ENCODE measurements at places on chromosomes 2 and 18.

DNA sequence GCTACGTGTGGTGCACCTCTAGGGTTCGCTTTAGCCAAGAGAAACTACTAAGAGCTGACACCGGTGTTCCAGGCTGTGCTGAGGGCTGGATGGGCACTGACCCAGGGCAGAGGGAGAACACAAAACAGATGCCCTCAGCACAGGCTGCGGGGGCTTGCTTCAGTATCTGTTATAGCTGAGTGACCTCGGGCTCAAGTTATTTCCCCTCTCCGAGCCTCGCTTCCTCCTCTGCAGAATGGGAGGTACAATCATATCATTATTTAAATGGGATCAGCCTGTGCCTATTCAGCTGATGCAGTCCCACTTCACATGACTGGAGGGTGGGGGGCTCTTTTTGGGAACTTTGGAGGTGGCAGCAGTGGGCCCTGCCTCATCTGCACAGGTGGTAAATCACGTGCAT lies 156.1 kb upstream of the APCDD1 start:
- no peak for DNase-seq

DNA sequence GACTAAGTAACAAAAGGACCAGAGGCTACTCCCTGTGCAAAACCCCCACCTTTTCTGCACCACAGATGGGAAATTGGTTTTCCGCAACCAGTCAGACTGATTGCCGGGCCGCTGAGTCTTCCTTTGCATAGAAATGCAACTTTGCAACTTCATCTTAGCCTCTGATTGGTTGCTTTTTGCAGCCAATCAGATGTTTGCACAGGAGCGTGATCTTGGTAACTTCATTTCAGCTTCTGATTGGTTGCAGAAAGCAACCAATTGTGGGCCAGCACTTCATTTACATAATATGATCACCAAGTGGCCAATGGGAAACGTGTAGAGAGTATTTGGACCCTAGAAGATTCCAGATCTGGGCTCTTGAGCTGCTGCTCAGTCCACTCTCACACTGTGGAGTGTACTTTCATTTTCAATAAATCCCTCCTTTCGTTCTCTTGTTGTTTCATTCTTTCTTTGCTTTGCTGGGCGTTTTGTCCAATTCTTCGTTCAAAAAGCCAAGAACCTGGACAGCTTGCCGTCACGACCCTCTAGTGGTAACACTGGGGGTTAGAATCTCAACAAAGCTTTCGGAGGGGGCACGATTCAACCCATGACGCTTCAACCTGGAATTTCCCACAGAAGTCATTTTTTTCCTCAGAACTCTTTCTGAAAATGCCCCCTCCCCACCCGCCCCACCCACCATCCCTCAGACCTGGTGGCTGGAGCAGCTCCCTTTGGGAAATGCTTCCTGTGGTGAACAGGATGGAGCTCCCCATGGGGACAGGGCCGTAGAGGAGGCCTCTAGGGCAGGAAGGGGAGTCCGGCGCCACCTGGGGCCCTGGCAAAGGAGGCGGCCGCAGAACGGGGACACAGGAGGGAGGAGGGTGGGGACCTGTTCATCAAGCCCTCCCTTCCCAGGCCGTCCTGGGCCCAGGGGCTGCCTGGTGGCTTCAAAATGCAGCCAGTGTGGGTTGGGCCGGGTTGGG lies 31.8 kb upstream of the KCNF1 start:
- no peak for DNase-seq

DNA sequence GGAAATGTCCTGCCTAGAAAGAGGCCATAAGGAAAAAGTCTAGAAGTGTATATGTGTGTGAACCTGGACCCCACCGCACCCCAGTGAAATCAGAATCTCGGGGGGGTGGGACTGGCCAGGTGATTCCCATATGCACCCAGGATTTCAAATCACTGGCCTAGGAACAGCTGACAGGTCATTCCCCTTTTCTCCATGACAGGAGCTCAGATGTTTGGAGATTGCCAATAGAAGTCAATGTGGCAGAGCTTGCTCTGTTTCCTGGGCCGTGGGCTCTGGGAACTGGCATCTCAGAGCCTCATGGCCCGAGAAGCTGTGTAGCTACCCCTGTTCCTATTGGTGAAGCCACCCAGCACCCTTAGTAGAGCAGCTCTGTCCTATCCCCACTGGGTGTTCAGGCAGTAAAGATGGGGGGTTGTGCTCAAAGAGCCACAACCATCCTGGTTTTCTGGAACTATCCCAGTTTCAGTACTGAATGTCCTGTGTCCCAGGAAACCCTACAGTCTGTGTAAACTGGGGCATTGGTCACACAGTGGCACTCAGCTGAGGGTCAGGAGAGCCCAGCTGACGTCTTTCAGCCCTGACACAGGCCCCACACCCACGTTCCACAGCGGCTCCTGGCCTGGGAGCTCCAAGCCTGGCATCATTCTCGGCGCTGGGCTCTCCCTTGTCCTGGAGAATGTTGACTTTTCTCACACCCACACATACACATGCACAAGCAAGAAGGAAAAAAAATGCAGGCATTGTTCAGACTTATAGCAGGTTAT lies 18.9 kb downstream of the GNLY start:
- no peak for DNase-seq

GRCh38 chr2:230737791-230738226 lies 25.2 kb downstream of the CAB39 start:
- DNase-seq, result no peak

DNA sequence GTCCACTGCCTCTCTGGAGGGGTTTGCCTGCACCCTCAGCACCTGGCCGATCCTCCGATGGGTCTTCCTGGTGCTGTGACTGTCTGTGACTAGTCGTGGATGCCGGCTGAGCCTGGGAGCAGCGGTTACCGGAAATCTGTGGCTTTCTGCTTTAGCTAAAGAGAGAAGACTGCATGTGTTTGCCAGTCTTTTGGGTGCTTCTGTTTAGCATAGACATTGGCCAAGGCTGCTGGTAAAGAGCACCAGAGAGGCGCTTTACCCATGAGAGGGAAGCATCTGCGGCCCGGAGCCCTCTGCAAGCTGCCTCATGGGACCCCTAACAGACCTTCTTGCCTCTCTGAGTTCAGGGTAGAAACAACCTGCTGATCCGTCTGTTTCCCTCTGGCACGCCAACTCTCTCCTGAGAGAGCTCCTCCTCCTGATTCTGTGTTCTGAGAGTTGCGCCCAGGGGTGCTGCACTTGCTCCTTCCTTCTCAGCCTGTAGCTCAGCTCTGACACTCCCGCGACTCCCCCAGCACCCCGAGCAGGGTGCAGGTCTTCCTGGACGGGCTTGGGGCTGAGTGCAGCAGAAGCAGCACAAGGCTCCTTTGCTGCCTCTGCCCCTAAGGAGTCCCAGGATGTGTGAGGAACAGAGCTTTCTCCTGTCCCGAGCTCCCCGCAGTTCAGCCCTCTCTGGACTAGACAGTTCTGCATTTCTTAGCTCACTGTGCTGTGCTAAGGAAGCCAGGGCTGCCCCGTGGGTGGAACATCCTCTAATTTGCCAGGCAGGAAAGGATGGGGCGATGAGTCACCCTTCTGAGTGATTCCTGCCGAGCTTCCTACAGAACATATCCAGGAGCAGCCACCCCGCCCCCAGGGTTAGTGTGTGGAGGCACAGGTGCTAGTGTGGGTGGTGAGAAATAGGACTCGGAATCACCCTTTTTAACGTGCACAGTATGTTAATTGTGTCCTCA lies 203.2 kb downstream of the SH3RF3 start:
- DNase-seq, result peak; percentile 73

DNA sequence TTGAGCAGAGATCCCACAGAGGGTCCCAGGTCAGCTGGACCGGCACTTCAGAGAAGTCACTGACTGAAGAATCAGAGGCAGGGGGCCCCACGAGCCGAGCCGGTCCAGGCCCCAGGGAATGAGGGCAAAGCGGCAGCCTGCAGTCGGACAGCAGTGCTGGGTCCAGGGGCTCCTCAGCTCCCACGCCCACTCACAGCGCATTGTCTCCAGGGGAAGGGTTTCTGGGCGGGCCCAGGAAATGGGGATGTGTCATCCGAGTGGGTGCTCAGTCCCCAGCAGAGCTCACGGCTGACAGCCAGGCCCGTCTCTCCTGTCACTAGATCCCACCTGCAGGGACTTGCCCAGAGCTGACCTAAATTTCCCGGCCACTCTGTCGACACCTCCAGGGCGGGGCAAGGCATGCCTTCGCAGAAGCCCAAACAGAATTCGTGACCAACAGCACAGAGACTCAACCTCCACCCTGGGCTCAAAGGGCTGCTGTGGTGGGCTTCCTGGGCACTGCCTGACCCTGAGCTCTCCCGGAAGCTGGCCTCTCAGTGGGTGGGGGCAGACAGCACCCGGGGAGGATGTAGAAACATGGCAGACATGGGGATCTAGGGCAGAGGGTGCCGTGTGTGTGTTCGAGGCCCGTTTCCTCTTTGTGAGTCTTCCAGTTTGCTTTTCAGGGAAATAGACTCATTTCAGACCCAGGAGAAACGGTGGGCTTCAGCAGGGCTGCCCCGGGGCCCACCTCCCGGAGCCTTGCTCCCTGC lies 42.1 kb upstream of the TAF1B start:
- DNase-seq, result no peak

DNA sequence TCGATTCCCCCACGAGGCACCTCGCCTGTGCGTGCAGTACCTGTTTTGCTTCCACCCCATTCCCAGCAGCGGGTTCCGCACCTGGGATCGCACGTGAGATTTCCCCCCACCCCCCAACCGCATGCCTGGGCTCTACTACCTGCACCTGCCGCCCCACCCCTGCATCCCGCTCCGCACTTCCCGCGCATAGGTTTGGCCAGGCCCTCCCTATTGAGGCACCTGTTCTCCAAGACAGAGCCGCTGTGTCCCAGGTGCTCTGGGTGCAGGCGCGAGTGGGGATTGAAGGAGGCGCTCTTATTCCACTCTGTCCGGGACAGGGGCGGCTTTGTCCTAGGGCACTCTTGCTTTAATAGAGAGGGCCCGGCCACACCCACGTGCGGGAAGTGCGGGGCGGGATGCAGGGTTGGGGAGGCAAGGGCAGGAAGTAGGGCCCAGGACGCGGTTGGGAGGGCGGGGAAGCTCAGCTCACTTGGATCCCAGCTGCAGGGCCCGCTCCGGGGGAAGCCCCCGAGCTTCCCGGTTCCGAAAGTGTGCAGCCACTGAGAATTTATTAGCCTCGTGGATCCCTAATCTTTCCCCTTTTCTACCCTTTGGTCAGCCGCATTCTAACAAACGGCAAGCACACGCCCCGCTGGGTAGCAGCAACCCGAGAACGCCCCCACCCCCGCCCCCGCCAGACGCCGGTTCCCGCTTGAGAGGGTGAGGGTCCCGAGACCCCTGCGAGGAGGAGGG lies 670 bp upstream of the MOCOS start:
- no peak for DNase-seq

GRCh38 chr18:69215161-69215560 lies 185.5 kb upstream of the DOK6 start:
- no peak for DNase-seq

GRCh38 chr2:223832241-223832903 lies 5.0 kb downstream of the AP1S3 start:
- DNase-seq, result no peak

DNA sequence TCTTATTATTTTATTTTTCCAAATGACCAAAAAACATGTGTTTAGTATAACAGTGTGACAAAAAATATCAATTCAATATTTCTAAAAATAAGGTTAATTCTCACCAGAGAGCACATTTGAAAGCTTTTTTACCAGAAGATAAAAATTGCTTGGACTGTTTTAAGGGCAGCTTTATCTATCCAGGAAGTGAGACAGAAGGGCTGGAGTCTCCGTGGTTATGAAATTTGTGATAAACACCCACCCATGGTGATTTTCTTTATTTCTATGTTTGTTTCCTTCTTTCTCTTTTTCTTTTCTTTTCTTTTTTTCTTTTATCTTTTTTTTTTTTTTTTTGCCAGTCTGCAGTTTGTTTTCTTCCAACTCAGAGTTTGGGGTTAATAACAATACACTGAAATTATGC lies 298.5 kb downstream of the PIEZO2 start:
- no peak for DNase-seq

GRCh38 chr2:214135966-214136365 lies 274.9 kb upstream of the VWC2L start:
- DNase-seq, result no peak

- no peak for DNase-seq
Observed at GRCh38 chr2:104836265-104836664, 17.6 kb upstream of the POU3F3 start.

GRCh38 chr2:32783469-32783868 lies 155.6 kb downstream of the TTC27 start:
- DNase-seq, result no peak

DNA sequence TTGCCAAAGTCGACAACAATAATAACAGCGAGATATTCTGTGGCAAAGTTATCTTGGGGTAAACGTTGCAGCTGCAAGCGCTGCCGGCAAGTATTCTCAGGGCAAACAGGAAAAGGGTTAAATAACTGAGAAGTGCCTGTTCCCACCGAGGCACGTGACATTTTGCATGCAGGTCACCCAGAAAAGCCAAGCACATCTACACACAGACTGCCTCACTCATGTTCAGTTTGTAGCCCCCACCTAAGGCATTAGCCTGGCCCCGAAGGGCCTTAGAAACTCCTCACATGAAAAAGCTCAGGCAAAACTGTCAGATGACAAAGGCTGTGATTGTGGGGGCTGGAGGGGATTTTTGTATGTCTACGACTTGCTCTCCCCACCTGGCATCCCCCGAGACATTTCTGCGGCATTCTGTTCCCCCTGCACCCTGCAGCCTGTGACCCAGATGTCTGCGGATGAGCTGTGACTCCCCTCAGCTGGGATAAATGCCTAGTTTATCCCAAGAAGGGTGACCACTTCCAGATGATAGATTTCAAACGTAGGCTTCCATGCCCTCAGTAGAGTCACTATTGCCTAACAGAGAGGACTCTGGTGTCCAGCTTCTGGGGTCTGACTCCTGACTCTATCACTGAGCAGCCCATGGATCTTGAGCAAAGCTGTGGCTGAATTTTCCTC lies 215.2 kb upstream of the SIX2 start:
- DNase-seq, result no peak

DNA sequence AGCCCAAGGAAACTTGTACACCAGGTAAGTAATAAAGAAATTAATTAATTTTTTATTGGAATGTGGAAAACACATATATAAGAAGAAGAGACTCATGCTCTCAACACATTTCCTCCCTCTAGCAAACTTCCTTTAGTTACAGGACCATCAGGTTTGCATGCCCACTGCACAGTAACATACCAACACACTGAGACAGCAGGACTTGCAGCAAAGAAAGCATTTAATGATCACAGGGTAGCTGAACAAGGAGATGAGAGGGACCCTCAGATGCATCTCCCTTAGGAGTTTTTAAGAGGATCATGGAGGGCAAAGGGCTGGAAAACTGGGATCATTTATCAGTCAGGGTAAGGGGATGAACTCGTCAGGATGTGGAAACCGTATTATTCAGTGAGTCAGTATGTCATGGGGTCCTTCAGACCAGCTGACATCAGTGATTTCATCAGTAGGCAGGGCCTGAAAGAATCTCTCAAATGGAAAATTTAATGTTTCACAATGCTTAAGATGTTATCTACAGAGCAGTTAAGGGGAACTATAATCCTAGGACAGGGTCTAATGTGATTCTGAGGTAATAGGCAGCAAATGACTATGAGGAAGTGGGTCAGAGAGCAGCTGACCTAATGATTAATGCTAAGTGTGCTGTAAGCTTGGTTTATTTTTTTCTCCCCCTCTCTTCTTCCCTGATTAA lies 193.8 kb upstream of the RND3 start:
- no peak for DNase-seq

DNA sequence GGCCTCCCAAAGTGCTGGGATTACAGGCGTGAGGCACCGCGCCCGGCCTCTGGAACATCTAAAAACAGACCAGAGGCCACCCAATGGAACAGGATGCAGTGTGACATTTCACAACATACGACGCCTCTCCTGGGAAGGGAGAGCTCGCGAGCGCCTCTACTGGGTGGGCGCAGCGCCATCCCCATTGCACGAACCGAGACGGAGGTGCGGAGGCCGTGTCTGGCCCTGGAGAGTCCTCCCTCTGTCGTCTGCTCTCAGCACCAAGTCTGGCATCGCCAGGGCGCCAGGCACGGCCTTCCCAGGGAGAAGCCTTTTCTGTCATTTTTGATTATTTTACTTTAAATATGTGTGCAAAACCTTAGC lies 9.4 kb upstream of the GBX2 start:
- no peak for DNase-seq
